Upper lobe of right lung (tissue), 1 donor: ENCODE measurements at places on chromosomes 2 and 18. TPM values are rescaled to one million over a fixed set of nuclear protein-coding genes. Genes with fewer than 3 reads are reported as not detected.

The TMEM182 gene
- total RNA-seq: 2.1 TPM

The ZNF2 gene
- 4.7 TPM for total RNA-seq

The GALNT5 gene
- 40.2 TPM for total RNA-seq

The CROCC2 gene
- total RNA-seq: 0.26 TPM

The SP100 gene
- 156 TPM for total RNA-seq

The SNED1 gene
- 38.4 TPM for total RNA-seq

- no peak overlapping the region for H3K4me3 ChIP-seq
- no peak for DNase-seq
- no peaks in the 10 kb centered on the region for H3K27me3 ChIP-seq
- no peaks in the 10 kb centered on the region for H3K36me3 ChIP-seq
- no peak overlapping the region for H3K27ac ChIP-seq
- H3K4me1 ChIP-seq: no peaks in the 10 kb centered on the region
These were observed 129.5 kb downstream of the RND3 start for GRCh38 chr2:150357770-150358467.

DNA sequence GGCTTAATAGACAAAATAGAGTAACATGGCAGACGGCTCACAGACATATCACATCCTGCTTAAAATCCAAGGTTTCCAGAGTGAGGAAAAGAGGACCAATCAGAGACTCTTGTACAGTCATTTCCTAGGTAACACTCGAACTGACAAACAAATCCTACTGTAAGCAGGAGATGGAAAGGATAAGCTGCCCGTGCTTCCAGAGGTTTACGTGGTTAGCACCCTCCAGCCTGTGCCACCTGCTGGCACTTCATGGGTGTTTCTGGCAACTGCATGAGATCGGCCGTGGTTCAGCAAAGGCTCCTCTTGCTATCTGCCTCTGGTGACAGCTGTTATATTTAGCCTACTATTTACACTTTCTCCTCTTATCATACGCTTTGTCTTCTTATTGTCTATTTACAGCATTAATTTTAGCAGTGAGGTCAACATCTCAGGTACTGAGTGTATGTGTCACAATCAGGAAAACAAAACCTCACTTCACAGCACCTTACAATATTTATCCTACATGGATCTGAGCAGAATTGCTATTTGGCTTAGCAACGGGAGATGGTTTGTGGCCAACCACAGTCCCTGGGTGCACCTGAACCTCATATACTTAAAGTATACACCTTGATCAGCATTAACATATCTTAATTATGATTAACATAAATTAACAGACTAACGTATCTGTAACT, 226.9 kb downstream of the TMEM163 start:
- H3K27me3 ChIP-seq: no peaks in the 10 kb centered on the region
- H3K4me1 ChIP-seq: no peaks in the 10 kb centered on the region
- no peak for DNase-seq

GRCh38 chr2:45736757-45737704, 85.6 kb downstream of the PRKCE start:
- no peak overlapping the region for H3K27ac ChIP-seq
- no peaks in the 10 kb centered on the region for H3K27me3 ChIP-seq
- no peak for DNase-seq

DNA sequence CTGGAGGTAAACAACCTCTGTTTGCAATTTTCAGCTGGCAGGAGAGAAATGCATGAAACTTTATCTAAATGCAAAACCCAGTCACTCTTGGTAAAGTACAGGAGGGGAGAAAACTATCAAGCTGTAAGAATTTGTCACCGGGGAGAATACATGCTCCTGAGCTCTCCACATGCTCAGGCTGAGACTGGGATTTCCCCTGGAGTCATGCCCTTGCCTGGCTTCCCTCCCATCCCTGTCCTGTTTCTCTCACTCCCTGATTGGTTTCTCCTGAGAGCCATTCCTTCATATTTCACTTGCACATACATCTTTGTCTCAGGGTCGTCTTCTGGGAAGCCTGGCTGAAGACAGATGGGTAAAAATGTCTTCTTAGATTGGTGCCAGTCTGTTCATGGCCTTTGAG, 52.9 kb upstream of the SPATS2L start:
- H3K4me1 ChIP-seq: peaks cover 8% of the 10 kb centered on the region
- H3K4me3 ChIP-seq: no peak overlapping the region
- no peaks in the 10 kb centered on the region for H3K36me3 ChIP-seq
- no peak overlapping the region for H3K27ac ChIP-seq

DNA sequence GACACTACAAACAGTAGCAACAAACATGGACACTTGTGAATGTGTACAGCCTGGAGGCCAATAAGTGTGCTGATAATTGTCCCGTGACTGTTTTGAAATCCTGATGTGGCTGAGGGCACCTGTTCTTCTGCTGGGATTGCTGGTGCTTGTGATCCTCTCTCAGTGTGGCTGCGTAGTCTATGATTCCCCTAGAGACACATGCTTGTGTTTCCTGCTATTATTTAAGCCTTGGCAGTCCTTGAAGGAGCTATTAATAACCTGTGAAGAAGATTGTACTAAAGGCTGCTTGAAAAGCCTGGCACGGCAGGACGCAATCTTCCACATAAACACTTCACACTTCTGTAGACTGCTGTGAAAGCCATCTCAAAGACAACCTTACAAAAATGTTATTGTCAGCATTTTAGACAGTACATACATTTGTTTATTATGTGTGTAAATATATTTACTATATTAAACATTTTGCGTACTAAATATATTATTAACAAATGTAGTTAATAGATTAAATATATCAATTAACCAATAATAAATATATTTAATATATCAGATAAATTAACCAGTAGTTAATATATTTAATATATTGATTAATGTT, 71.4 kb downstream of the GALR1 start:
- peaks cover 9% of the 10 kb centered on the region for H3K27me3 ChIP-seq
- H3K27ac ChIP-seq: no peak overlapping the region
- no peak for DNase-seq
- H3K4me3 ChIP-seq: no peak overlapping the region
- H3K36me3 ChIP-seq: no peaks in the 10 kb centered on the region

DNA sequence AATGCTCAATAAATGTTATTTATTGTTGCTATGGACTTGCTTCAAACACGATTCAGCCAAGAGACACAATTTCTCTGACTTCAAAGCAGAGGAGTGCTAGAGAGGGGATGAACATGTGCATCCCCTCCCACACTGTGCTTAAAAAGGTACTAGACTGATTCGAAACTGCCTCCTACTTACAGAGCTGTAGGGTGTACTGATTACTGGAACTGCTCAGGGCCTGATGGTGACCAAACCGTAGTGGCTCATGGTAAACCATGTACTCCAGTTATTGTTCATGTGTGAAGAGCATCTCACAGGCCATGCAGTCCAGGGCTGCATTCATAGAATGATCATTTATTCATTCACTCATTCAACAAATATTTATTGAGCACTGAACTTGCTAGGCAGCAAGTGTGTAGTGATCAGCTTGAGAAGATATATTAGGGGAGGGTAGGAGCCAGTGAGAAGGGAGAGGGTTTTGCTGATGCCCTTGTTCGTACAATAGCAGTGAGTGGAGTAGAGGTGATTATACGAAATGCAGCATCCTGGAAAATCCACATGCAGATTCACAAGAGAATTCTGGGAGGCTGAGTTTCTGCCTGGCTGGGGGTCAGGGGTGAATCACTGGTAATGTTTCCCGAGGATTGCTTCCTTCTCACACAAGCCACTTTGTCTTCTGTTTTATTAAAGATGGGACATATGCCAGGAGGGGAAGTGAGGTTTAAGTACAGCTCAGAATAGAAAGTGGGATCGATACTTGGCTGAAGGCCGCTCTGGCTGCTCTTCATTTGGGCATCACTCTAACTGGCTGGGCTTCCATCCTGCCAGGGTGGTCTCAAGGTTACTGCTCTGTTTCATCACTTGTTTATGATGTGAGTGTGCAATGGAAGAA, 245.4 kb downstream of the RAD51AP2 start:
- no peaks in the 10 kb centered on the region for H3K27me3 ChIP-seq
- no peaks in the 10 kb centered on the region for H3K36me3 ChIP-seq
- H3K27ac ChIP-seq: no peak overlapping the region
- no peaks in the 10 kb centered on the region for H3K4me1 ChIP-seq
- DNase-seq: no peak

DNA sequence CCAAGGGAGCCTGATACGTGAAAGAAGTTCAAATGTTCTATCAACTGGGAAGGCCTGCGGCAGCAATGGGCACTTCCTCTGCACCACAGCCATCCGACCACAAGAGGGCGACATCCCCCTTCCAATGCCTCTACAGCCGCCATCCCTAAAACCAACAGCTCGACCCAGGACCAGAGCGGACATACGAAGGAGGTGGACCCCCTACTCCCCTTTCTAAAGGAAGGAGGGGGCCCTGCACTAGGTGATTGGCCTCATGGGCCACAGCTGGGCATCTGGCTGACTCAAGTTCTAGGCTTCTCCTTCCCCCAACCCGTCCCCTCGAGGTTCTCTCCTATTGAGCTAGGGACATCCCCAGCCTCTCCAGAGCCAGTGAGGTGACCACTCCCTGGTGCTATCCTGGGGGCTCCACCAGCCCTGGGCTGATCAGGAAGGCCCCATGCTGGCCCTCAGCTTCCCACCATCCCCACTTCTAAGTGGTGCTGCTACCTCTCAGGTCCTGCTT, 217.2 kb downstream of the TNS1 start:
- H3K4me1 ChIP-seq: peaks cover 11% of the 10 kb centered on the region
- no peak overlapping the region for H3K27ac ChIP-seq
- no peak overlapping the region for H3K4me3 ChIP-seq

GRCh38 chr2:144405982-144406788, 113.7 kb downstream of the ZEB2 start:
- peaks cover 48% of the 10 kb centered on the region for H3K36me3 ChIP-seq
- H3K4me3 ChIP-seq: no peak overlapping the region
- H3K4me1 ChIP-seq: peaks cover 6% of the 10 kb centered on the region
- no peaks in the 10 kb centered on the region for H3K27me3 ChIP-seq
- H3K27ac ChIP-seq: no peak overlapping the region

DNA sequence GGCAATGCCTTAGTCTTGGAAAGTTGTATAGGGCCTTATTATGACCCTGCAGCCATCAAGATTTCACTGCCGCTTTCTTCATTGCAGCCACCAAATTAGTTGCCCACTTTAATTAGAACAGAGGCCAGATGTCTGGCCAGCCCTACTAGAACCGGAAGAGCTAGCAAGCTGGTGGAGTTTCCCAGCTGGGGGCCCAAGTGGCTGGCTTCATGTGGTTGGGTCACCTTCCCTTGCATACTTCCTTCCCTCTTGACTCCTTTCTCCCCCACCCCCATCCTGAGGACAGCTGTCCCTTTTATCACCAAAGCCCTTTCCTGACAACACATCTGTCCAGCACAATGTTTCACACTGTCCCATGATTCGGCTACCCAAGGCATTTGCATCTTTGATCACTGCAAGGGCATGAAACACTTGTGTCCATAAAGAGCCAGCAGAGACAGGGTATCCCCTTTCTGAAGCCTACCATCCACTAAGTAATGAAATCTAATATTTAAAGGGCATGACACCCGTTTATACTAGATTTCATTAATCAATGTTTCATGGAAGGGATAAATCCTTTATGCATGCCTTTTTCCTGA, 187.2 kb downstream of the BCL11A start:
- no peak overlapping the region for H3K27ac ChIP-seq
- no peaks in the 10 kb centered on the region for H3K27me3 ChIP-seq
- H3K36me3 ChIP-seq: no peaks in the 10 kb centered on the region
- H3K4me1 ChIP-seq: peaks cover 7% of the 10 kb centered on the region

DNA sequence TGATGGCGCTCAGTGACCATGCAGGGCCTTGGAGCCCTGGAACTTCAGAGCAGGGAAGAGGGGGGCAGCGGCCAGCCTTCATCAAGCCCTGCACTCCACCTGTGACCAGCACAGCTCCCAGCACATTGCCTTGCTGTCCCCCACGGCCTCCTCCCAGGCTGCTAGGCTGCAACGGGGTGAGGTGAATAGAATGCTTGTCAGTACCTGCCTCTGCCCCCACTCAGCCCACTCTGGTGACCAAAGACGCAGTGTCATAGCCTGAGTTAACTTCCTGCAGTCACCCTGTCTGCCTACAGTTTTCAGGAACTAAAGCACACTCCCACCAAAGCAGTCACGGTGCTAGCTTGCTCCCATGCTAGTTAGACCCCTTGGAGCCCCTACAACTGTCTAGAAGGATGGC, 72.1 kb downstream of the STPG4 start:
- no peaks in the 10 kb centered on the region for H3K36me3 ChIP-seq
- no peak for DNase-seq
- H3K27me3 ChIP-seq: no peaks in the 10 kb centered on the region
- no peak overlapping the region for H3K27ac ChIP-seq
- H3K4me1 ChIP-seq: peaks cover 58% of the 10 kb centered on the region
